ENCODE measurements at places on chromosomes 12 and 14. TPM values are rescaled to one million over a fixed set of nuclear protein-coding genes. Genes with fewer than 3 reads are reported as not detected.

The ALDH2 gene
- 32.9 TPM for total RNA-seq

The DIABLO gene
- 60.1 TPM for total RNA-seq

The TMEM132C gene
- not detected for total RNA-seq

The ITGA7 gene
- total RNA-seq: 17.8 TPM

The A2M gene
- total RNA-seq: 3.0 TPM

The RNASE3 gene
- not detected for total RNA-seq

The LRP1 gene
- 12.0 TPM for total RNA-seq

The OR4M1 gene
- not detected for total RNA-seq

The PRB2 gene
- total RNA-seq: not detected

The CTSG gene
- total RNA-seq: not detected

The HVCN1 gene
- total RNA-seq: 0.15 TPM

DNA sequence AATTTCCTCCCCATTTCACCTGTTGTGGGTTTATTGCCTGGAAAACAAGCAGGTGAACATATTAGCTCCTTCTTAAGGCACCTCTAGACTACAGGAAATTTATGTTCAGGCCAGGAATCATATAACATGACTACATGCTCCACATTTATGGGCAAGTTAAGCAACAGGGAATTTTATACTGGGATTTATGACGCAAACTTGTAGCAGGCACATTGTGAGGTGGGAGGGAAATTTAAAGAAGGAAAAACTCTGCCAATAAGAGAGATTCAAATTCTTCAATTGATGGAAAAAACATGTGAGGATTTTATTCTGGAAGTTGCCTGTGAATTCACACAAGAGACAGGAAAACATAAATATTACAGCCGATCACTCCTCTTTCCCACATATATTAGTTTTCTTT lies 93.9 kb downstream of the TBC1D30 start:
- DNase-seq: no peak

- DNase-seq: no peak
Observed at GRCh38 chr14:60153991-60154390, 11.2 kb downstream of the DHRS7 start.

DNA sequence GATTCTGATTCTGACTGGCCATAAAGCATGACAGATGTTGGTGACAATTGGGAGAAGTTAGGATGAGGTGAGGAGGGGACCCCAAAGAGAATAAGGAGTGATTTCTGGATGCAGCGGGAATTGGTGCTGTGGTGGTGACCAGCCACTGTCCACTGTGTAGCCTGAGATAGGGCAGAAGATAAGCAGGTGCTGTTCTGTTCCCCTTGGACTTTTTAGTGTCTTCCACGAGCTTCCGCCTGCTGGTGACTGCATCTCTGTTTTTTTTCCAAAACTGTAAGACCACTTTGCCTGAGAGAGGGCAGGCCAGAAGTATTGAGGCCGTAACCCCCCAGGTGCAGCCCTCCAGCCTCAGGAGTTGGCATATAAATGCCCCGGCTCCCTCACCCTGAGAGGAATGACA lies 161.2 kb upstream of the MYL2 start:
- DNase-seq: no peak

DNA sequence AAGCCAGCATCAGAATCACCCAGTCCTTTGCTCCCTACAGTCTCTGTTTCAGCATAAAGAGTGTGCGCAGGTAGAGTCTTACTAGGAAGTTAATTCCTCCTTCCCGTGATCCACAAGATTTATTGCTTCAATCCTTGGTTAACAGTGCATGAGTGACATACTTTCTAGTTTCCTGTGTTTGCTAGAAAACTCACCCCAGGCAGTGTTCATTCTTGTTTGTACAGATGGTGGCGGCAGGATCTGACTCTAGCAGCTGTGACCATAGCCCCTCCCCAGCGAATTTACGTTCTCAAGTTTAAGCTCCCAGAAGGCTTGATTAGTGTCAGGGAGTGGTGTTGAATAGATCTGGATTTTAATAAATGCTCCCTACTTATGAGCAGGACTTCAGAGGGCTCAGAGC lies 75.9 kb upstream of the ANO2 start:
- DNase-seq: no peak

GRCh38 chr12:127280393-127281275 lies 986.3 kb upstream of the TMEM132C start:
- DNase-seq: peak; percentile 62

DNA sequence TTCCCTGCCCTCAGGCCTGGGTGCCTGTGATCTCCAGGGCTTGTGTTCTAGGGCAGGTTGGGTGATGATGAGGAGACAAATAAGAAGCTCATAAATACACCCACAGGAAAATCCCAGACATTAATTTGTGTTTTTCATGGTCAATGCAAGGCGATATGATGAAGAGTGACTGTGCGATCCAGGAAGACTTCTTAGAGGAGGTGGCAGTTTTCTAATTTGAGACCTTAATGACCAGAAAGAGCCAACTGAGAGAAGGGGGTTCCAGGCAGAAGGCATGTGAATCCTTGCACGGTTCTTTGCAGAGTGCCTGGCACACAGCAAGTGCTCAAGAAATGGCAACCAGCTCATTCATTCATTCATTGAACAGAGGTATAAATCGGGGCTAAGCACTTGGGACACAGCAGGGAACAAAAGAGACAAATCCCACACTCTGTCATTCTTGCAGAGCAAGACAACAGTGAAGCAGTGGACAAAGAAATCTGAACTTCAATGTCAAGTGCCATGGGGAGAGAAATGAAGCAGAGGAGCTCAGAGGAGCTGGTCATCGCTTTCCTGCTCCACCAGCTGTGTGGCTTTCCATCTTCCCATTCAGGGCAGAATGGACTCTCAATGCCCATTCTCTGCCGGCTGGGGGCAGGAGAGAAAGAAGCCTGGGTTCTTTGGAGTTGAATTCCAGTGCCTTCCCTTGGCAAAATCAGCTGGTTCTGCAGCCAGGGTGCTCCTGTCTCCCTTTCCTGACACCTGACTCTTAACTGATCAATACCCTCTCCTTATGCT lies 128.3 kb downstream of the AACS start:
- DNase-seq: no peak

- no peak for DNase-seq
Observed at GRCh38 chr12:123233505-123234308, 471 bp downstream of the MTRFR start.

DNA sequence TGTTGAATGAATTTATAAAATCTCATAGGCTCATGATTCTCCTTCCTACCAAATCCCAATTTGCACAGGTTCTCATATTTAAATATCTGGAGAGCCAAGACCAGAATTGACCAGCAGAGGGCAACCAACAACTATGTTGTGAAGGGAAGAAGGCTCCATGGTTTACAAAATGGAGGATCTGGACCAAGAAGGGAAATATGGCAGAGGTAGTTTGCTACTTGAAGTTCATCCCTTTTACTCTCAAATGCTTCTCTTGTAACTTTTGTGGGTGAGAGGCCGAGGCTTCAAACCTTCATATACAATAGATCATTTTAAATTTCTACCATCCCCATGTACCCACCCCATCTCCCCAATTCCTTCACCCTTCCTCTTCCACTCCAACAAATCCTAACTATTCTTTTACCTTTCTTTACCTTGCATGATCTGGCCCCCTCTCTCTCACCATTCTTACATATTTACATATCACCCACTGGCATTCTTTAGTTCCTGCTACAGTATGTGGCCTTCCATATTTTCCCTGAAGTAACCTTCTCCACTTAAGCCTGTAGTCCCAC lies 3.8 kb upstream of the SMARCC2 start:
- DNase-seq: peak; percentile 80

DNA sequence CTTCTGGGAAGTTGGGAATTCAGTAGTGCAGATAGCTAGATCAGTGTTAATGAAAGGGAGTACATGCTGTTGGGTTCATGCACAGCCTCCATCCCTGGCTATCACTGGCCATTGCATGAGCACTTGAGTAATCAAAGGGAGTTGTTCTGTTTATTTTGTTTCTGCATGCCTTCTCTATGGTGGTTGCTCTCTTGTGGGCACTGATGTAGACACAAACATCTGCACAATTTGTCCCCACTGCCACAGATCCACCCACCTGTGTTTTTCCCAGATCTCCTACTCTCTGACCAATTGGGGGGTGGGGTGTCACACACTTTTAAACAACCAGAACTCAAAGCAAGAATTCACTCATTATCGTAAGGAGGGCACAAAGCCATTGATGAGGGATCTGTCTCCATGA lies 89.7 kb upstream of the DHRS4 start:
- DNase-seq: no peak

DNA sequence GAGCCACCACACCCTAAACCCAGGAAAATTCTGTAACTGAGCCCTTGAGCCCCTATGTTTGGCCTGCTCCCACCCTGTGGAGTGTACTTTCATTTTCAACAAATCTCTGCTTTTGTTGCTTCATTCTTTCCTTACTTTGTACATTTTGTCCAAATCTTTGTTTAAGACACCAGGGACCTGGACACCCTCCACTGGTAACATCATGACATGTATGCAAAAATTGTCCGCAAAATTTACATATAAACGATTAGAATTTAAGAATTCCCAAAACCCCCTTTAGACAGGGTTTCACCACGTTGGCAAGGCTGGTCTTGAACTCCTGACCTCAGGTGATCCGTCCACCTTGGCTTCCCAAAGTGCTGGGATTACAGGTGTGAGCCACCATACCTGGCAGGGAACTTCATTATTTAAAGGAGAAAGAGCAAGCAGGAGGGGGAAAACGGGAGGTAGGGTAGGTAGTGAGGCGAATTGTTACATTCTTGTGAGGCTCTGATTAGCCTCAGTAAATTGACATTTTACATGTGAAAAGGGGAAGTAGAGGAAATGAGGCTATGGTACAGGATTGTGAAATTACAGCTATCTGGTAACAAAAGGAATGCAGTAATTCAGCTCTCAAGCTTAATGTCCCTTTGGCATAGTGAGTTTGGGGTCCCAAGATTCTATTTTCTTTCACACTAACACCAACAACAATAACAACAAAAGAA lies 27.6 kb downstream of the TUBA1A start:
- DNase-seq: no peak

DNA sequence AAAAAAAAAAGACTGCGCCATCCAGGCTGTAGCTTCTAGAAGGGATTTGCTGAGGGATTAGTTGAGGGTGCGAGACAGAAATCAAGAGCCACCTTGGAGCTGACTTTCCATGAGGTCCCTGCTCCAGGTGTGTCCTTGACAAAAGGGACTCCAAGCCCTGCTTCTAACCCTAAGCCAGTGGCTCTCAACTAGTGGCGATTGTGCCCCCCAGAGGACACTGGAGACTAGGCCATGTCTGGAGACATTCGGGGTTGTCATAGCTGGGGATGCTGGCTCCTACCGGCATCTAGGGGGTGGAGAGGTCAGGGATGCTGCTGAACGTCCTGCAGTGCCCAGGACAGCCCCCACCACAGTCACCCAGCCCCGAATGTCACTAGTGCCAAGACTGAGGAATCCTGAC lies 40.6 kb downstream of the SPRING1 start:
- peak; percentile 40 for DNase-seq

- DNase-seq: no peak
Observed at GRCh38 chr14:76768671-76769500, 7.6 kb downstream of the VASH1 start.

- no peak for DNase-seq
Observed at GRCh38 chr14:91062600-91062999, 2.2 kb upstream of the RPS6KA5 start.

GRCh38 chr12:54032627-54033100 lies at the start of gene HOXC5:
Gene HOXC5 (plus strand): TSS chr12:54033050. CDS start chr12:54033123, 73 bp downstream.
- peak; percentile 54 for DNase-seq

- DNase-seq: no peak
Observed at GRCh38 chr14:94599656-94600004, 12.6 kb upstream of the SERPINA3 start.

DNA sequence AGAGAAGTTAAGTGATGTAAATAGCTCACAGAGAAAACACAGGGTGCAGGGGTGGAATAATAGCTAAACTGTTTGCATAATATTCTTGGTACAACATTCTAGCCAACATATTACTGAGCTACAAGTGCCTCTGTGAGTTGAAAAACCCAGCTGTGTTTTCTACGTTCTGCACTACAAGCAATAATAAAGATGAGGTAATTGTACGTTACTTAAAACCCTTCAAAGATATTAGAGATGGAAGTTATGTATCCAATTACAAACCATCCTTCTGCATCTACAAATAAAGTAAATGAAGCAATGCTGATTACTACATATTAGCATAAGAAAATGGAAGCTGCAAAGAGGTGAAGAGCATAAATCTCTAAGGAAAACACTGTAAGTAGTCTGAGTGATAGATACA lies 271.4 kb downstream of the SSPN start:
- no peak for DNase-seq

DNA sequence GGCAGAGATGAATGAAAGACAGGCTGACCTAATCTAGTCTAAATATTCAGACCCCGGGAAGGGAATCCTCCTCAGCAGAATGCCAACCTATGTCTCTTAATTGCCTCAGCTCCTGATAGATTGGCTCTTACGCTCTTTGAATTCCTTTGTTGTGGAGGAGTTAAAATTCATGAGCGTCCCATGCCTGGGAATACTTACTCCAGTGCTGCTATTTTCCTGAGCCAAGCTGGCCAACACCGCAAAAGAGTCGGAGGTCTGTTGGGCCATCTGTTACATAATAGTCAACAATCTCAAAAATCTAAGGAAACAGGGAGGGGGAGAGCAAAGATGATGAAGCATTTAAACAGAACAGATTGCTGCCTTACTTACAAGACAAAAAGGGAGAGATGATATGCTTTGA lies 182.8 kb downstream of the ASCL1 start:
- no peak for DNase-seq

GRCh38 chr12:68018315-68018714 lies 29.1 kb downstream of the IFNG-AS1 start:
- DNase-seq: no peak

GRCh38 chr14:72128629-72129028 lies 196.4 kb downstream of the RGS6 start:
- DNase-seq: no peak

GRCh38 chr14:71606064-71606463 lies 326.2 kb upstream of the RGS6 start:
- DNase-seq: no peak

GRCh38 chr12:122753319-122753650 lies 661 bp downstream of the DENR start:
- no peak for DNase-seq

DNA sequence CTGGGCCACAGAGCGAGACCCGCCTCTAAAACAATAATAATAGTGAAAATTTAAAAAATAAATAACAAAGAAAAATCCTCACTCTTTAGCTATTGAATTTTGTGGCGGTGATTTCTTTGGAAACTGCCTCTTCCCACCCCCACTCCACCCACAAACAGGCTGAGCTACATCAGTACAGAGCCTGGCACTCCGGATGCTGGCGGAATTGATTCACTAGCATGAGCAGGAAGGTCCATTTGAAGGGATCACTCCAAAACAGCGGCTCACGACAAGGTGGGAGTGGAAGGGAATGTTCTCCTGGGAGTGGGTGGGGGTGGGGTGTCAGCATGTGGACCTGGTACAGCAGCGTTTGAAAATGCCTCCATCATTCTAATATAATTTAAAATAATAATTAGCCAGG lies 26.1 kb downstream of the CCDC177 start:
- no peak for DNase-seq

All from HCT116 (cell line).